ENCODE measurements at places on chromosomes 16 and 17. TPM values are rescaled to one million over a fixed set of nuclear protein-coding genes. Genes with fewer than 3 reads are reported as not detected.

PRR35 gene
- polyA plus RNA-seq, result not detected

DNA sequence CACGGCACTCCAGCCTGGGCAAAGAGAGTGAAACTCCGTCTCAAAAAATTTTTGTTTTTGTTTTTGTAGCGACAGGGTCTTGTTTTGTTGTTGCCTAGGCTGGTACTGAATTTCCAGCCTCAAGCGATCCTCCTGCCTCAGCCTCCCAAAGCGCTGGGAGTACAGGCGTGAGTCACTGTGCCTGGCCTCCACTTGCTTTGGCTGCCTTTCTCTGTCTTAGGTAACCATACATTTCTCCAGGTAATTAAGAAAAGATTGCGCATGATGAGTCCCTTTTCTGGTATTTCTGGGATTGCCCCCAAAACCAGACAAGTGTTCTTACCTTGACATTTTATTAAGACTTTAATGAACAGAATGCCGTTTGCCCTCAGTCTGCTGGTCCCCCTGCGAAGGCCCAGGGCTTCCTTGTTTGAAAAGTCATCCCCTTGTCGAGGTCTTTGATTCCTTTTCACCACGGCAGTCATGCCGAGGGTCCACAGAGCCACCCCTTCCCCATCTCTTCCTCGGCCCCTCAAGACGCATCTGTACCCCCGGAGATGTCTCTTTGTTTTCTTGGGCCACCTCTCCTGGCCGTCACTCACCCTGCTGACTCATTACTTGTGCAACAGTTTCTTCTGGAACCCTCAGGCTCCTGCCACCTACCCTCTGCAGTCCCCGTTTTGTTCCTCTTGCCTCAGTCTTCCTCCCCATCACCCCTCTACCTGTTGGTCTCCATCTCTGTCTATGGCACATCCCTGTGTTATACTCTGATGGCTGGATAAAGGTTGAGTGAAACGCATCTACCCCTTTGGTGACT, 151.0 kb downstream of the SEC14L1 start:
- H3K4me3 ChIP-seq, result no peak overlapping the region
- H3K27me3 ChIP-seq, result no peaks in the 10 kb centered on the region
- DNase-seq, result no peak
- no peaks in the 10 kb centered on the region for H3K36me3 ChIP-seq
- peaks cover 18% of the 10 kb centered on the region for H3K4me1 ChIP-seq

- H3K27ac ChIP-seq, result peak overlapping the region; percentile 82
- H3K4me1 ChIP-seq, result peaks cover 36% of the 10 kb centered on the region
- H3K4me3 ChIP-seq, result peak overlapping the region; percentile 64
- H3K36me3 ChIP-seq, result no peaks in the 10 kb centered on the region
- no peaks in the 10 kb centered on the region for H3K27me3 ChIP-seq
- DNase-seq, result peak; percentile 86
Observed at GRCh38 chr16:1610071-1610898, 1.6 kb downstream of the IFT140 start.

PPM1D gene
- polyA plus RNA-seq, result 4.0 TPM

DNA sequence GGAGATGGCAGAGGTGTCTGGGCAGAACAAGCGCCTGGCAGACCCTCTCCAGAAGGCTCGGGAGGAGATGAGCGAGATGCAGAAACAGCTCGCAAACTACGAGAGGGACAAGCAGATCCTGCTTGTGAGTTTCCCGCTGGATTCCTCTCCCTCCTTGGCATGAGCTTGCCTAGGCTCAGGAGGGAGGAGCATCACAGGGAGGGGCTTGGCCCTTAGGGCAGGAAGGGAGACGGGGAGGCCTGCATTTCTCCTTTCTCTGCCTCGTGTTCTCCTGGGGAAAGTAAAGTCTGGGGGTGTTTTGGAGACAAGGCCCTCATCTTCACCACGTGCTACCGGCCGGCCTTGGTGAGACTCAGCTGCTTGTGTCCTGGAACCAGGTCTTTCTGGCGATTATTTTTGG, 18.0 kb upstream of the DBNDD1 start:
- H3K4me1 ChIP-seq, result no peaks in the 10 kb centered on the region
- DNase-seq, result no peak
- H3K36me3 ChIP-seq, result peaks cover 73% of the 10 kb centered on the region

- no peak overlapping the region for H3K27ac ChIP-seq
- H3K36me3 ChIP-seq, result no peaks in the 10 kb centered on the region
- H3K27me3 ChIP-seq, result no peaks in the 10 kb centered on the region
- H3K4me3 ChIP-seq, result no peak overlapping the region
- no peak for DNase-seq
- H3K4me1 ChIP-seq, result no peaks in the 10 kb centered on the region
Observed at GRCh38 chr17:69684251-69684650, 269.8 kb downstream of the MAP2K6 start.

DNA sequence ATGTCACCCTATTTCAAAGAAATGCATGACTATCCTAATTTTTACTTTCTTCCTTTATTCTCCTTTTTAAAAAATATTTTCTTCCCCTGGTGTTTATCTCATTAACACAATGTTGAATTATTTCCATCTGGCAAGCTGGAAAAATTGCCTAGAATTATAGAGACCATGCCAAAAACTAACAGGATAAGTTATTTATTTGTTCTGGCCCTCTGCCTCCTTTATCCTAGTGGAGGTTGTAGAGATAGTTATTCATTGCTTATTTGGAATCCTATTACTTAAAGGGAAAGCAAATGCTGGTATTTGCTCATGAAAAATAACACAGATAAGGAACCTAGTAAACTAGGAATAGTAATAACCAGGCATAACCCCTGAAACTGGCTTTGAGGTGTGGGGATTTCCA, 684.9 kb upstream of the KIF2B start:
- no peak for DNase-seq
- no peaks in the 10 kb centered on the region for H3K4me1 ChIP-seq
- no peaks in the 10 kb centered on the region for H3K36me3 ChIP-seq
- no peaks in the 10 kb centered on the region for H3K27me3 ChIP-seq
- no peak overlapping the region for H3K27ac ChIP-seq

DNA sequence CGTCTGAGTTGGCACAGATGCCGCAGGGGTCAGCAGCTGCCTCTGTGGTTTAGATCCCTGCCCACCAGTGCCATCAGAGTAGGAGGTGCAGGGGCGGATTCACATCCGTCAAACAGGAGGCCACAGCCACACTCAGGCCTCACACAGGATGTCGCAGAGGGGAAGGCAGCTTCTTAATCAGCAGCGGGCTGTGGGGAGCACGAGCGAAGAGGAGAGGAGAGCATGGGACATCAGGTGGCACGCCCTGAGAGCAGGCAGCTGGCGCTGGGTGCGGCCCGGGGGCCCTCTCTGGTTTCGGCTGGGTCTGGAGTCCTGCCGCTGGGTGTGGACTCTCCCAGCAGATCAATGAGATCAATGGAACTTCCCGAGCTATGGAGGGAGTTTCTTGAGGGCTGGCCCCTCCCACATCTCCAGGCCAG, 9.6 kb downstream of the LLGL2 start:
- DNase-seq, result no peak
- no peaks in the 10 kb centered on the region for H3K36me3 ChIP-seq
- H3K27me3 ChIP-seq, result no peaks in the 10 kb centered on the region
- no peak overlapping the region for H3K27ac ChIP-seq

DNA sequence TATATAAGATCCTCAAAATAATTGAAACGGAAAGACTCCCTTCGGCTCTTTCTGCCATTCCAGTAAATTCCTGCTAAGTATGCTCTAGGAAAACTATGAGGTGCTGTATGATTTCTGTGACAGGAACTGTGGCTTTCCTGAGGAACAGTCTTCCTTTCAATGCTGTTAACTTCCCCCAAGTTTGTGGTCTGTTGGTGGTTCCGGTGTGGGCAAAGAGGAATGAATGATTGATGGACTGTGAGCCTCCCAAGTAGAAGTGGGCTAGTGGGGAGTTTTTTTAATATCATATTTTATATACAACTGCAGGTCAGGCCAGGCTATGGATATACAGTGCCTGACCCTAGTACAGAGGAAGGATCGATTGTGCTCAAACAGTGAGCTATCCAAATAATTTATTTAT, 560.7 kb upstream of the RBFOX1 start:
- no peak for DNase-seq
- no peak overlapping the region for H3K27ac ChIP-seq
- H3K36me3 ChIP-seq, result no peaks in the 10 kb centered on the region
- H3K4me3 ChIP-seq, result no peak overlapping the region
- no peaks in the 10 kb centered on the region for H3K4me1 ChIP-seq
- no peaks in the 10 kb centered on the region for H3K27me3 ChIP-seq

DNA sequence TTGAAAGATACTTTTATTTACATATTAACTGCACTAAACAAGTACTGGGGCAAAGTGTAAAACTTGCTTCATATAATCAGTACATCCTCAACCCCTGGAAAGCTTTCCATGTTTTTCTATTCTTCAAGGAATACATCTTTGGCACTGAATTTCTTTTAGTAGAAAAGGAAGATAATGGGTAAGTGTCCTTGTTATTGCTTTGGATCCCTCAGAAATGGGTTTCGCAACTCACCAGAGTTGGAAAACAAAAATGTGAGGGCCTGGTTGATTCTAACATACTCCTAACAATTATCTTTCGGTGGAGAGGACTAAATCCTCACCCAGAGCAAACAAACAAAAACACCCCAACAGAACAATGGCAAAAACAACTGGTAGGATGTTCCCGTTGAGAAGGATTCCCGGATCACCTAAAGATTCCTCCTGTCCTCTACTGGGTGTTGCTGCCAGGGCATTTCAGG, 120.4 kb downstream of the PARN start:
- no peak overlapping the region for H3K27ac ChIP-seq
- H3K36me3 ChIP-seq, result no peaks in the 10 kb centered on the region
- H3K4me1 ChIP-seq, result peaks cover 33% of the 10 kb centered on the region
- no peak overlapping the region for H3K4me3 ChIP-seq

DNA sequence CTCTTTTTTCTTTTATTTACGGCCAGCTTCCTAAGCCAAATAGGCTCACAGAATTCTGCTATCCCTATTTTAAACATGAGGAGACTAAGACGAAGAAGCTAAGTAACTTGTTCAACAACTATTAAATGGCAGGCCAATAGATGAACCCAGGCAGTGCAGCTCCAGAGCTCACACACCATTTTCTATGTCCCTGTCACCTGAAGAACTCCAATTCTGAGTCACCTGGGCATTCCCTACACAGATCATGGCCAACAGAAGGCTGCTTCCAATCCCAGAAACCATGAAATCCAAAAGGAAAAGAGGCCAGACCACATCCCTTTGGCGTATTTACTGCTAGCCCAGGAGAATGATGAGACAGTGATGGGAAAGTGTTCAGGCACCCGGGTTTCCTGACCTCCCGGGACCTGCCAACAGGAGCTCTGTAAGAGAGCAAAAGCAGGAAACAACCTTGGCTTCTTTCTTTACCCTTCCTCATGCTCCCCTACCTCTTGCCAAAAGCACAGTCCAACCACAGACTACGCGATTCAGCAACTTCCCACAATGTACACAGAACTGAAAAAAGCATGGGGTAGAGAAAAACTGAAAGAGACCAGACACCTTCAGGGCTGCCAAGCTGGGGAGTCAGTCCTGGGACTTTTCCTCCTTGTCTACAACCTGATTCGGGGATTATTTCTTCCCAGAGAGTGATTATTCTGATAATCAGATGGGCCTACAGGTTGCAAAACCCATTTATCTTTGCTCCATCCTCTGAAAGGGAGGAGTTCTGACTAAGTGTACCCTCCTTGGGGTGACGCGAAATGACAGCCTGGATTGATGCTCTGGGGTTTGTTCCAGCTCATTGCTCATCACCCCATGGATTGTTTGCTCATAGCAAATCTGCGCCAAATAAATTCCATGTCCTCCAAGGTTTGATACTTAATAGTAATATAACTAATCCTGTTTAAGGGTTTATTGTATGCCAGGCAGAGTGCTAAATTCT, 47.8 kb upstream of the HAS3 start:
- no peaks in the 10 kb centered on the region for H3K4me1 ChIP-seq
- DNase-seq, result no peak
- no peak overlapping the region for H3K4me3 ChIP-seq
- no peak overlapping the region for H3K27ac ChIP-seq
- H3K27me3 ChIP-seq, result no peaks in the 10 kb centered on the region

TBC1D3H gene
- polyA plus RNA-seq, result not detected

GRCh38 chr16:28261942-28262341, 30.4 kb upstream of the SBK1 start:
- H3K4me1 ChIP-seq, result peaks cover 42% of the 10 kb centered on the region
- DNase-seq, result peak; percentile 64
- H3K27ac ChIP-seq, result no peak overlapping the region
- H3K4me3 ChIP-seq, result no peak overlapping the region

DNA sequence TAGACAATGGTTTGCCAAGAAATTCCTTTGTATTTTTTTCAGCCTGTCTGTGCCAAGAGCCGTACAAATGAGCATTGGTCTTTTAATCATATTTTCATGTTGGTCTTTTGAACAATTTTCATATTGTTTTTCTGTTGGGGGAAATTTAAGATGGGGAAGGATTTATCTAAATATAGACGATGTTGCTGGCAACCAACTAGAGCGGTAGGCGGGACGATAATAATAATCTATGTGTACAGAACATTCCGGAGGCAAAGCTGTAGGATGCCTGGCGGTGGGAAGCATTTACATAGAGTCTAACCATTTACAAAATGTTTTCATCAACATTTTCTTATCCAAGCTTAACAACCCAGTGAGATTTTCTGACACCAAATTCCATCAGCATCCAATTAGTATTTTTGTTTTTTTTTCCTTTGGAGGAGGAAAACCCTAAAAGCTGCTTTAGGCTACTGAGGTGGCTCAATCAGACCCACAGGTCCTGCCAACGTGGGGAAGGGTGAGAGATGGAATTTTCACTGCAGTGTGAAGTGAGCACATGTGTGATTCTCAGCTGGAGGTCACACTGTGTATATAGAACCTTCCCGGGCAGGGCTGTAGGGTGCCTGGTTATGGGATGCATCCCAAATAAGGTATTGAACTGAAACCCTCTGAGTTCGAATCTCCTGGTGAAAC, 11.7 kb upstream of the SEC14L1 start:
- H3K4me3 ChIP-seq, result no peak overlapping the region
- H3K27me3 ChIP-seq, result no peaks in the 10 kb centered on the region
- H3K4me1 ChIP-seq, result peaks cover 49% of the 10 kb centered on the region

DNA sequence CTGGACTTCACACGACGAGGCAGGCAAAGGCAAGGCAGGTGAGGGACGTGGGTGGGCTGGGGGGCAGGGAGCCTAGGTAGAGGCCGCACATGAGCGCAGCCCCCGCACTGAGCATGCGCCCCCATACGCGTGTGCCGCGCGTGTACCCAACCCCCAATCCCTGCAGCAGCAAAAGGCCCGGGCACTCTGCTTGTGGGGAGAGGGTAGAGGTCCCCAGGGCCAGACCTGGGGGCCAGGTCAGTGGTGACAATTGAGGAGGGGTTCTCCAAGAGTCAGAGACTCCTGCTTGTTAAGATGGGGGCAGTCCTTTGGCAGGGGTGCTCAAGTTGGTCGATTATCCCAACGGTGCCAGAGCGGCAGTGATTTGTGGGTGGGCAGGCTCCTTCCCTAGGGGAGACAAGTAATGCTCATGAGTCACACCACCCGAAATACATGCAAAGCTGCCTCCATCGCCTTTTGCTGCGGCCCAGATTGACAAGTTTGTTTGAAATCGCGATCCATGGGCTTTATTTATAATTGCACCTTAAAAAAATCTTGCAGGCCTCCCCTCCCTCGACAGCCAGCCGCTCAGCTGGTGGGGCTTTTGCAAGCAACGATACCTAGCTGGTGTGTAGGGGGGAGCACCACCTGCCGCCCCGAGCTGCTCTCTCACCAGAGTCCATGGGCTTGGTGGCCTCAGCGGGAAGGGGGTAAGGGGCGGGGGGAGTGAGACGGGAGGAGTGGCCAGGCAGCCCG, 1.1 kb upstream of the GIT1 start:
- peak overlapping the region; percentile 82 for H3K4me3 ChIP-seq
- DNase-seq, result peak; percentile 15
- peaks cover 62% of the 10 kb centered on the region for H3K4me1 ChIP-seq
- no peaks in the 10 kb centered on the region for H3K36me3 ChIP-seq
- H3K27me3 ChIP-seq, result no peaks in the 10 kb centered on the region

RBFOX1 gene
- polyA plus RNA-seq, result 11.1 TPM

SECTM1 gene
- polyA plus RNA-seq, result 2.7 TPM

- no peaks in the 10 kb centered on the region for H3K27me3 ChIP-seq
- no peak overlapping the region for H3K27ac ChIP-seq
- H3K36me3 ChIP-seq, result peaks cover 100% of the 10 kb centered on the region
- no peak overlapping the region for H3K4me3 ChIP-seq
Observed at GRCh38 chr17:48064638-48065037, 16.5 kb downstream of the NFE2L1 start.

Data from heart right ventricle (tissue), 16 donors.